ENCODE measurements at places on chromosomes 3 and 15.

DNA sequence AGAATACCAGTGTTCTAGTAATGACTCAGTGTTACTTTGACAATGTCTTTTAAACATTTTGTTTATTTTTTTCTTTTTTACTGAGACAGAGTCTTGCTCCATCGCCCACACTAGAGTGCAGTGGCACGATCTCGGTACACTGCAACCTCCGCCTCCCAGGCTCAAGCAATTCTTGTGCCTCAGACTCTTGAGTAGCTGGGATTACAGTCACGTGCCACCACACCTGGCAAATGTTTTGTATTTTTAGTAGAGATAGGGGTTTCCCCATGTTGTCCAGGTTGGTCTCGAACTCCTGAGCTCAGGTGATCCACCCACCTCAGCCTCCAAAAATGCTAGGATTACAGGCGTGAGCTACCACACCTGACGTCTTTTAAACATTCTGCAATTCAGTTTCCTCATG is 15.7 kb downstream of the AQR start:
- DNase-seq: no peak

DNA sequence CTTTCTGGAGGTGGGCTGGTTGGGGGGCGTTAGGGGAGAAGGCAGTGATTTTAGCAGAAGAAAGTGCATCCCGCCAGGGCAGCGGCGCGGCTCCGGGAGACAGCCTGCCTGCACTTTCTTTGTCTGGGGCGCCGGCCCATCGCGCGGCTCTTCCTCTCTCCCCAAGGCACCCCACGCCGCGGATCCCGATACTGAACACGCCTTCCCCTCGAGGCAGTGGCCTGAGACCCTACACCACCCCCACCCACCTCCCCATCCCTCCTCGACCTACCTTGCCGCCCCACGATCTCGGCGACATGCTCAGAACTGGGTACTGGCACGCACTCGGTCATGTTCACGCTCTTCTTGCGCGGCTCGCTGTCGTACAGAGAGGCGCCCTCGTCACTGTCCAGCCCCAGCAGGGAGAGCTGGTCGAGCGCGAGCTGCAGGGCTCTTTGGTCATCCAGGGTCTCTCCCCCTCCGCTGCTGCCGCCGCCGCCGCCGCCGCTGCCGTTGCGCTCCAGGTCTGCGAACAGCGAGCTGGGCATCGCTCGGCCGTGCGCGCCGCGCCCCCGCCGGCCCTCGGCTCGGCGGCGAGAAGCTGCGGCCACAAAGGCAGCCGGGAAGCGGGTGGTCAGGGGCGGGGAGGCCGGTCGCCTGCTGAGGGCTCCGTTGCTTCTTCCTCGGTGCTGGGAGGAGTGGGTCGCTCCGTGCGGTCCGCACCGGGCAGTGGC is 483 bp downstream of the MEX3B start:
- DNase-seq: no peak

DNA sequence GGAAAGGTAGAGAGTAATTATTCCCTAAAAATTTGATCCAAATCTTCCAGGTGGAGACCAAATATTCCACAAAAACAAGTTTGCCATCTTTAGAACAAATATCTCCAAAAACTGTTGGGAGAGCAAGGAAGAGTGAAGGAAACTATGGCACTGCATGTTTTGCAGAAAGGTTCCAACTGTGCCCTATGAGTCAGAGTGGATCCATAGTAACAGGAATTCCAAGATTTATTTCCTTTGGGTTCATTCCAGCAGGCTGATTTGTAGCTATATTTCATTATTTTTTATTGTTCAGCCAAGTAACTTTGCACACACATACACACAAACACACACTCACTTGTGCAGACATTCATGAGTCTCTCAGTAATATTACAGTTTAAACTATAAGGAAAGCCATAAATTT is 459.7 kb upstream of the EPHA6 start:
- no peak for DNase-seq

DNA sequence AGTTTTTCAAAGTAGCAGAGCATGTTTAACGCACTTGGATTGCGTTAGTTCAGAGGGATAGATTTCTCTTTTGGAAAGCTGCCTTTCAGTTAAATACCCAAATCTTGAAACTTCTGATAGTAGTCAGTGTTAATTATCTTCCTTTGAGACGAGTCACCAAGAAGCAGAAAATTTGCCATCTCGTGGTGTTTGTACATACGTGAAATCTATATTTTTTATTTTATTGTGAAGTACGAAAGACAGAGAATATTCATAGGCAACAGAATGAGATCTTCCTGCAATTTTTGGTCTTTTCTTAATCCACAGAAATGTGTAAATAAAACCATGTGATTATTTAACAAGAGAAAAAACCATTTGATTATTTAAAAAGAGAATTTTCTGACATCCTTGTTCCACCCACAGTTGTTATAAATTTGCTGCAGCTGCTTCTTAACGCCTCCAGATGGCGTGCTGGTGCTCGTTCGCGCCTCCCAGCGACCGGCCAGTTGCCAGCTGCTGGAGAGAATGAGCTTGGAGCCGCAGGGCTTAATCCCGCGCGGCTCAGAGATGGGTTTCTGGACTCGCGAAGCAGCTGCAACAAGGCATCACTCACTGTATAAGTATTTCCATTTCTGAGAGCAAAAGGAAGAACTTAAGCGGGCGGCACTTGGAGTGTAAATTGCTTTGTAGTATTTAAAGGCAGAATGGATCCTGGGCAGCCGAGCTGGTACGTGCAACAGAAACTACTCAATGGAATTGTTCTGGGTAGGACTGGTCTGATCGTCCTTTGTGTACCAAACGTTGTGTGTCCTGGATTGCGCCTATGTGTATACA is 10.5 kb upstream of the SLITRK3 start:
- DNase-seq: no peak

DNA sequence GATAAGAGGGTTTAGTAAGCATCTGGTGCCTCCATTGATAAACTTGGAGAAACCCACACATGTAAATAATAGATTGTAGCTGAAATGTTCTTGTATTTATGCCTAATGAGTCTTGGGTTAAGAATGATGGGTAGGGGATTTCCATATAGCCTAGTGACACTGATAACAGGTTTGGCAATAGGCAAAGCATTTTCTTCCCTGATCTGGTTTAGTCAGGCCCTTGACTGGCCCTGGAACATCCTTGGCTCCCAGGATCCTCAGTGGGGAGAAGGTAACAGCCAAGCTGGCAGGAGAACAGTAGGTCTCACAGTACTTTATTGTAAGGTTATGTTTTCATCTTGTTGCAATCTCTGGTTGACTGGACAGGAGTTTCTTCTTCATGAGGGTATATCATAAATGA is 228.4 kb downstream of the DIPK2A start:
- no peak for DNase-seq

- DNase-seq: no peak
Measured at GRCh38 chr3:31696009-31696297, 163.2 kb downstream of the STT3B start.

GRCh38 chr3:65535260-65535659 is 503.5 kb downstream of the MAGI1 start:
- no peak for DNase-seq
